ENCODE measurements at places on chromosomes 1 and 21.

DNA sequence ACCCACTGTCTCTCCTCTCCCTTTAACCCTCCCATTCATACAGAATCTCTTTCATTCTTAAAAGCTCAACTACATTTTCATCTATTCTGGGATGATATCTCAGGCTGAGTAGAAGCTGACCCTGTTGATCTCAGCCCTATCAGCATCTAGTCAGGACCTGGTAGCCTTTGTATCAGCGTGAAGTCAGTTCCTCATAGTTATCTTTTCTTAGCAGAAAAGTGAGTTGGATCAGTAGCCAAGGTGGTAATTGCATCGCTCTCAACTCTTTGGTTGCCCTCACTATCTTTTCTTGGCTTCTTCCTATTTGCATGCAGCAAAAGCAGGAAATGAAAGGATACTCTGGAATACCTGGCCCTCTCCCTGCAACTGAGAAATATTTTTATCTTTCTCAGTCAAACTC, 13.6 kb upstream of the GOLT1A start:
- no peak for DNase-seq

GRCh38 chr1:2430592-2430973, 18.2 kb upstream of the PEX10 start:
- no peak for DNase-seq

GRCh38 chr1:212226467-212226866, 58.7 kb upstream of the PPP2R5A start:
- no peak for DNase-seq

DNA sequence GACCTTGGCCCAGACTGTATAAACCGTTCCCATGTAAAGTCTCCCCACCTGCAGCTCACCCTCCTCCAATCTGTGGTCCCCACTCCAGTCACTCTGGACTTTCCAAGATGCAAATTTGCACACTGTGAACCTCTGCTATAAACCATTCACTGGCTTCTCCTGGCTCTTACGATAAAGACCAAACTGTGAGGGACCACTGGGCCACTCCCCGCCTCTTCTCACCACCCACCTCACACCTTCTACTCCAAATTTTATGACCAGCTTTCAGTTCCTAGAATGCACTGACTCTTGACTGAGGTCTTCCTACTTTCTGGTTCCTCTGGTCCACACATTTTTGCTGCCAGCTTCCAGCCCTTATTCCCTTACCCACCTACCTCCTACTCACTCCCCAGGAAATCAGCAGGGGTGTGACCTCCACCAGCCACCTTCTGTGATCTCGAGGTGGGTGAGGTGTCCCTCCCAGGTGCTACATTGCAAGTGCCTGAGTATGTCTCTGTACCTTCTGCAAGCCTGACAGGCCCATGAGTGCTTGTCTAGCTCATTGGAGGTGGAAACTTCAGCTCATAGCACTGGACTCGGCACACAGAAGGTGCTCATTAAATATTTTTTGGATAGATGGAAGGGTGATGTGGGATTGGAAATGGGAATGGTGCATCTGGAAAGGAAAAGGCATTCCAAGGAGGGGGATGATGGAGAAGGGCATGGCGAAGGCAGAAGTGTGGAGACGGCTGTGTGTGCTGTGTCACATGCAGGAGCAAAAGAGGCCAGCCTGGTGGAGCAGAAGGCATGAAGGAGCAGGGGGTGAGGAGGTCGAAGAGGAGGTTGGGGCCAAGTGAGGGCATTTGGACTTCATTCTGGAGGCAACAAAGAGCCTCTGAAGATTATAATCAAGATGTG, 15.6 kb upstream of the CSF1 start:
- no peak for DNase-seq

DNA sequence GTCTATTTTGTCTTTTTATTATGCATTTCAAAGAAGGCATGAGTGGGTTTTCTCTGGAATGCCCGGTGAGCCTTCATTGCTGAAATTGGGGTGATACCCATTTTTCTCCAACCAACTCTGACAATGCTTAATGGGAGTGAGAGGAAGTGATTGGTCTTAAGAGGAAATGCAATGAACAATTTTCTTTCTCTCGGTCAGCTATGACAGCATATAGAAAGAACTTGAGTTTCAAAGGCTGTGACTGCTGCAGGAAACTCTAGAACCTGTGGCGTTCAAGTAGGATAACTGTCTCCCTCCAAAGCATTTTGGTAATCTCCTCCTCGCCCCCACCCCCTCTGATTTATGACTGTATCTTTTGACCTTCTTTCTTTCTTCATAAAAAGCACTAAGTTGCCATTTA, 155.9 kb downstream of the LYPLAL1 start:
- no peak for DNase-seq

GRCh38 chr1:37052120-37052519, 17.8 kb upstream of the GRIK3 start:
- DNase-seq, result no peak

- no peak for DNase-seq
Measured at GRCh38 chr1:235244974-235245592, 82.9 kb downstream of the ARID4B start.

- no peak for DNase-seq
Measured at GRCh38 chr1:204031098-204031710, 41.7 kb upstream of the SOX13 start.

GRCh38 chr1:243806310-243806709, 43.7 kb downstream of the AKT3 start:
- no peak for DNase-seq

GRCh38 chr1:161962091-161962887, 61.4 kb downstream of the OLFML2B start:
- peak; percentile 78 for DNase-seq

DNA sequence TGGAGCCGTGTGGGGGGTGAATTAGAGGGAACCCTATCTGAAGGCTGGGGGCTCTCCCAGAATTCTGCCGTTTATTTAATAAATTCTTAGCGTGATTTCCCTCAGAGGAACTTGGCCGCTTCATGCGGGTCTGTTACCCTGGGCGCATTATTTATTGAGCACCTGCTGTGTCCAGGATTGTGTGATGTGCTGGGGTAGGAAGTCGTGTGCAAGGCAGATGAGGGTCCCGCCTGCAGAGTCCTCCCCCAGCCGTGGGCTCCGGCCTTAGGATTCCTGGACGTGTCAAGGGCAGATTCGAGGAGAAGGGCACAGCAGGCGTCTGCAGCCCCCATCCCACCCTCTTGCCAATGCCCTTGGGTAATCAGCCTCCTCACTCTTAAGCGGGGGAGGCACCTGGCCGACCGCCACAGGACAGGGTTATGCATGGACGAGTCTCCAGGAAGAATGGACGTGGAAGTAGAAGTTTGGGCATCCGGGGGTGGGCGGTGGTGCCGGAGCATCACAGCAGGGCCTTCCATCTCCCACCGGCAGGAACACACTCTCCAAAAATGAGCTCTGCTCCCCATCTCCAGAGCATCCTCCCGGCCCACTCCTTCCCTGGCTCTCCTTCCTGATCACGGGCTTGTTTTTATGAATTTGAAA, 233.3 kb upstream of the C1orf174 start:
- no peak for DNase-seq

GRCh38 chr1:20194757-20195461, 8.6 kb upstream of the PLA2G2C start:
- DNase-seq, result peak; percentile 57

GRCh38 chr21:37166733-37167132, 93.7 kb downstream of the TTC3 start:
- no peak for DNase-seq

DNA sequence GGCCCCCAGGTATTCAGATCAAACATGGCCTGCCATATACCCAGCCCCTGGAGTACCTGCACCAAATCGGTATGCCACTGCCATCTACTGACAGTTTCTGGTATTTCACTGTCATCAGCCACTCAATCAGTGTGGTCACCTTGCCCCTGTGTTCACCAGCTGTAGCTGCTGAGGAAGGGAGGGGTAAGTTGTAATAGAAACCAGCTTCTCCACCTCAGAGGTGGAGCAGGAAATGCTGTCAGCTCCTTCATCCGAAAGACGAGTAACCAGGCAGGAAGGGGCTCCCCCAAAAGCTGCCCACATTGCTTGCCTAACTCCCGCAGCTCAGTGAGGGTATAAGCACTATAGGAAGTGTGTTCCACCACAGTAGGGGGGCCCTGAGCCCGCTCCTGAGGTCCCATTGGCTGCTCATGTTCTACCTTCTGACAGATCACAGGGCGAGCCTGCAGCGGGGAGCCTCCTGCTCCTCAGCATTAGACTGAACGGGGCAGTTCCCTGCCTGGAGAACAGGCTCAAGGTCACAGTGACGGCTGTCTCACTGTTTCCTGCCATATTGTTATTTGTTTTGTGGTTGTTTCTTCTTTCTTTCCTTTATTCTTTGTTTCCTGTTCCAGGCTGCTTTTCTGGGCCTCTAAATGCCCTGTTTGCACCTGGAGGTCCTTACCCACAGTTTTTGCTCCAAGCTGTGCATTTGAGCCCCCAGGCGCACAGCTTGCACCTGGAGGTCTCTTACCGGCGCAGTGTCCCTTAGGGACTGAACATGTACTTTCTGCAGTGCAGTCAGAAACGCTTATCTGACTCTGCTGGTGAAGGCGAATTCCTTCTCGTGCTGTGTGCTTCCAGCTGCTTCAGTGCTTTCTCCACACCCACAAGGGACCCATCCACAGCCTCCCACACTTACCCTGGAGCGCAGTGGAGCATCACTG, 1638.3 kb downstream of the MRPL39 start:
- DNase-seq, result no peak

DNA sequence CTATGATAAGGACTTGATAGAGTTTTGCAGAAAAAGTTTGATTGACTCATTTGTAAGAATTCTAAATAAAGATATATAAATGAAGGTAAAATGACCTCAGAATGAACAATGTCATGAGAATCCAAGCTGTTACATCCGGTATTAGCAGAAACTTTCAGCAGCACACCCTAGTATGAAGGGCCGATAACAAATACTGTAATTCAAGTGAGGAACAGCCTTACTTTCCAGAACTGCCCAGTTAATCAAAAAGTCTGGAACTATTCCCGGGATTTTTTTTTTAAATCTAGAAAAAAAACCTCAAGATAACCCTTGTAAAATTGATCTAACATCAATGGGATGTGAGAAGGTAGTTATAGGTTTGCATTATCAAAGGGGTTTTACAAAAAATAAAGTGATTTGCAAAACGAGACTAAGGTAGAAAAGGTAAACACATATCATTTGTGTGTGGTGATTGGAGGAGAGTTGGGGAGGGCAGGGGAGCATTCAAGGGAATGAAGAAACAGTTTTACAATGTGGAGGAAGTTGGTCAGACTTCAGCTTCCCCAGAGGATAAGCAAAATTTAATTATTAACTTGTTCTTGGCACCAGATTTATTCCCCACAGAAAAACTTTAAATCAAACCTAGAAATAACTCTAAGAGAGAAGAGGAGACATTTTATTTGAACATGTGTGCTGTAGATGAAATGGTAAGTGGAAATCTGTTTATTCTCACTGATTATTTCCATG, 75.9 kb upstream of the VCAM1 start:
- DNase-seq, result no peak

GRCh38 chr21:43598416-43599120, 60.7 kb downstream of the HSF2BP start:
- DNase-seq, result peak; percentile 25

- no peak for DNase-seq
Measured at GRCh38 chr1:222890716-222891115, 75.9 kb downstream of the DISP1 start.

GRCh38 chr1:43706598-43707189, 642 bp upstream of the ST3GAL3 start:
- peak; percentile 10 for DNase-seq

DNA sequence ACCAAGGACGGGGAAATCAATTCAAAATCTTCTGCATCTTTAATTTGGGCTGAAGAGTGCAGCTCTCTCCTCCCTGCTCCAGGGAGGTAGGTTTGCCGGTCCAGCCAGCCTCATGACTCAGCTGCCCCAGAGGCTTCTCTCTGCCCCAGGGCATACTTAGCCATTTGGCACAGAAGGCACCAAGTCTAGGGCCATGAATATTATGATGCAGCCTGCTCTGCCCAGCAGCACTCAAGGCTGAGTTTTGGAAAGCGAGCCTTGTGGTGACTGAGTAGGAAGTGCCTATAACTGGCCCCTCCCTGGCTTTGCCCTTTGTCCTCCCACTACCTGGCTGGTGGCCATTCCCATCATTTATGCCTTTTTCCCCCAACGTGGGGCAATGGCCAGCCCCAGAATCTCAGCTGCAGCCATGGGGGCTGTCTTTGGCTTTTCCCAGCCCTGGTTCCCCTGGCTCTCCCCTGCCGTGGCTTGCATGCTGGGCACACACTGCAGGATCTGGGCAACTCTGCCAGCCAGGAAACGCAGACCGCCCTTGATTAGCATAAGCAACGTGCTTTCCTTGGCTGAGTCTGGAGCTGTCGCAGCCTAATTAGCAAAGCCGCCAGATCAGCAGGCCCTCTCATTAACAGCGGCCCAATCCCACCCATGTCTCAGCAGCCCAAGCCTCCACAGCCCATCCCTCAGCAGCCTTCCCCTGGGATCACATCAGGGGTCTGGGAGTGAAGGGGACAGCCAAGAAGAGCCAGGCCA, 258.6 kb upstream of the TMEM51 start:
- DNase-seq, result no peak

GRCh38 chr1:155226188-155226909, 17.9 kb downstream of the MTX1 start:
- peak; percentile 52 for DNase-seq

GRCh38 chr1:10555635-10556429, 81.1 kb downstream of the PEX14 start:
- no peak for DNase-seq

- DNase-seq, result no peak
Measured at GRCh38 chr1:11923069-11923826, 3.0 kb downstream of the KIAA2013 start.

DNA sequence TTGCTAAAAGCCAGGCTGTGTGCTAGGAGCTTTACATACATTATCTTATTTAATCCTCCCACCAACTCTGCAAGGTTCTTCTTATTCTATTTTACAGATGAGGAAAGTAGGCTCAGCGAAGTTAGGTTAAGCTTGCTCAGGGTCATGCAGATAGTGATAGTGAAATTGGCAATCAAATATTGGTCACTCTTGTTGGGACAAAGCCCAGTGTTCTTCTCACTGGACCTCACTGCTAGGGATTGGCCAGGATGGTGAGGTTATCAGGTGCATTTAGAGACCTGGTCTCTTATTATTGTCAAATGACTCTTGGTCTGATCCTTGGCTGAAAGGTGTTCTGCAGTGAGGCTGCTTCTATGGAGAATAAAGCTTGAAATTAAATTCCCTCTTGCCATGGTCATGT, 145.1 kb downstream of the CNIH3 start:
- DNase-seq, result no peak

GRCh38 chr1:86950712-86951419, 36.4 kb downstream of the HS2ST1 start:
- DNase-seq, result no peak
